ENCODE measurements at places on chromosomes 5 and 9.

GRCh38 chr9:13354733-13355132 lies 75.2 kb upstream of the MPDZ start:
- DNase-seq: no peak

DNA sequence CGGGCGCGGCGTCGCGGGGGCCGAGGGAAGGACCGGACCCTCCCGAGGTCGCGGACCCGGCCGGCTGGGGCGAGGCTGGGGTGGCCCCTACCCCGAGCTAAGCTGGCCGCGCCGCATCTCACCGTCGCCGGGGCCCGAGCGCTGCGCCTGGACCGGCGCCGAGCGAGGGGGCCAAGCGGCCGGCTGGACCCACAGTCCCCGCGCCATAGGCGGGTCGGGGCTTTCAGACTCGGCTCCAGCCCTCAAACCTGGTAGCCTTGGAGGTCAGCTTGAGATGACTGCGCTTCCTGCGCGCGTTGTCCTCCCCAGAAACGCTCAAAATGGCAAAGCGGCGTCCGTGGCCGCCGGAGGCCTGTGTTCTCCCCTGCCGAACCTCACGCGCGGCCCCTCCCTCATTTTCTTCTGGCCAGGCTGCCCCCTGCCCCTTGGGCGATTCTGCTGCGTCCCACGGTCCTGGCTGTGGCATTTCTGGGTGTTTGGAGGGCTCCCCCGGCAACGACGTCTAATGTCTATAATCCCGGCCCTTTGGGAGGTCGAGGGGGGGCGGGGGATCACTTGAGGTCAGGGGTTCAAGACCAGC lies 8.7 kb upstream of the GRIN1 start:
- DNase-seq: no peak

- no peak for DNase-seq
Observed at GRCh38 chr5:99243111-99243510, 314.3 kb upstream of the CHD1 start.

DNA sequence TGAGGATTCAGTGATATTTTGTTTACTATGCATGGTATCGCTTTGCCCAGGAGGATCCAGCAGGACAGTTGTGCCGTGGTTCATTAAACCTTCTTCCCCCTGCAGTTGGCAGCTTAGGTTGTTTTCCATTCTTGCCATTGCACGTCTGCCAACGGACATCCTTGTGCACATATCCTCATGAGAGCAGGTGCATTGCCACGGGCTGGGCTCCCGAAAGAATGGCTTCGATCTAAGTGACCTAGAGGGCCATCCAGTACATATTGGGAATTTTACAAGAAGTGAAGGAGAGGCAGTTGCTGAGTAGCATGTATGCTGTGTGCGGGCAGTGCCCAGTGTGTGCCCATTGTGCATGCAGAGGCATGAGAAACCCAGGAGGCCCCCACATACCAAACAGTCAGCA lies 22.1 kb downstream of the HRH2 start:
- DNase-seq: no peak

- no peak for DNase-seq
Observed at GRCh38 chr5:125713109-125713805, 710.0 kb upstream of the GRAMD2B start.
